NCI-H524 (cell line): ENCODE measurements at places on chromosomes 13 and 19.

GRCh38 chr13:40515702-40516101, 150.7 kb downstream of the FOXO1 start:
- DNase-seq = no peak

DNA sequence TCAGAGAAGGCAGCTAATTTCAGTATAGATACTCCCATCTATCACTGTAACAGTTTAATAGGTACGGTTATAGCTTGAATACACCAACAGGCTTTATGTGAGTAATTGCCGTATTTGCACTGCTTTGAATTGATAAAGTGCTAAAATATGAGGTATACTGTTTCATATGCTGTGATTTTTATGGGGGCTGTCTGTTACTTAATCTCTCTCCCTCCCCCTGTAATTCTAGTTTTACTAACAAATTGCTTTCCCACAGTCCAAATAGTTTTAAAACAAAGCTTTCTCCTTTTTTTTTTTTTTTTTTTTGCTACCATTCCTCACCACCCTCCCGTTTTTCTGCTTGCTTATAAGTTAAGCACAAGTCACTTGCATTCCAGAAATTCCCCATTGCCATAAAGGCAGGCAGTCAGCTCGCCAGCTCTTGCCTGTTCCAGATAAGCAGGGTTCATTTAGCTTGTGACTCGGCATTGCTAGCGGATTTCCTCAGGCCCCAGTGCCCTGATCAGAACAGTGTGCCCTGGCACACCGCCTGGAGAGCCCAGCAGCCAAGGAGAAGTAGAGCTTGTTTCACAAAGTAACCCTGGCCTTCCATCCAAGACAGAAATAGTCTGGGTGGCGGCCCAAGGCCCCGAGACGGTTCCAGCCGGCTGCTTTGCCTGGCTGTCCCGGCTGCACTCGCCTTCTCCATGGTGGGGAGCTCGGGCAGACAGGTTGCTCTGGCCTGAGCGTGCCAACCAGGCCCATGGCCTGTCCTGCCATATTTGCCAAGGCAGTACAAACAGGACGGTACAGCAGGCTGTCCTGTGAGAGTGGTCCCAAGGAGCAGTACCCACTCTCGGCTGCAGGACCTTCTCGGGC, 43.5 kb upstream of the NPAS1 start:
- DNase-seq = no peak

- no peak for DNase-seq
Observed at GRCh38 chr19:31340042-31341025, 8.9 kb downstream of the TSHZ3 start.

DNA sequence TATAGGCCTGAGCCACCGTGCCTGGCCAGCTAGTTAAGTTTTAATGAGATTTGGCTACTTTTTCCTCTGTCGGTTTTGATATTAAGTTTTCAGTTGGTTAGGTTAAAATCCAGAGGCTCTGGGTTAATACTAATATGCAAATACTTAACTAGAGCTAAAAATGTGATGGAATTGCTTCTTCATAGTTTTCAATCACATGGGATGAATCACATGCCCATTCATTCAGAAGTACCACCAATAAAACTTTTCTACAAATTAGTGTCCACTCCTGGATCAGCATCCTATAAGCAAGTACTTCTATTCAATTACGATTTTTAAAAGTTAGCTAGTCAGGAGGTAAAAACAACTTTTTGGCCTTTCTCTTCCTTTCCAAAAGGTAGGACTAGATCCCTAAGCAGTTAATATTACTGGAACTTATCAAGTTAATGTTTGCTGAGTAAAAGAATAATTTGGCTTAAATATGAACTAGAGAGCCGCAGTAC, 4.3 kb downstream of the SLC25A30 start:
- DNase-seq = no peak
